ENCODE measurements at places on chromosomes 13 and 19.

DNA sequence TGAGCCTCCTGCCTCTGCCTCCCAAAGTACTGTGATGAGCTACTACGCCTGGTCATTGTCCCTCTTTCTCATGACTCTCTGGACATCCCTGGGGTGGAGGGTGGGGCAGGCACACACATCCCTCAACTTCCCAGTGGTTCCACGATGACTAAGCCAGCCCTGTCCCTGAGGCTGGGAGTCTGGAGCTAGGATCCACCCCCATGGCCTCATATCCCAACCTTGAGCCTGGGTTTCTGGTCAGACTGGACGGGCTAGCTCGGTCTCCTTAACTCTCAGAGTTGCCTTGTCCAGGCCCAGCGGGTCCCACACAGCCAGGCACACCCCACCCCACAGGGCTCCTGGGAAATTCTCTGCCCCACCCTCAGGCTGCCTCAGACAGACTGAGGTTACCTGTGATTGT, 19.6 kb downstream of the IER2 start:
- DNase-seq, result no peak
- no peaks in the 10 kb centered on the region for H3K27me3 ChIP-seq
- H3K4me1 ChIP-seq, result peaks cover 81% of the 10 kb centered on the region
- no peak overlapping the region for H3K4me3 ChIP-seq
- H3K36me3 ChIP-seq, result no peaks in the 10 kb centered on the region

DNA sequence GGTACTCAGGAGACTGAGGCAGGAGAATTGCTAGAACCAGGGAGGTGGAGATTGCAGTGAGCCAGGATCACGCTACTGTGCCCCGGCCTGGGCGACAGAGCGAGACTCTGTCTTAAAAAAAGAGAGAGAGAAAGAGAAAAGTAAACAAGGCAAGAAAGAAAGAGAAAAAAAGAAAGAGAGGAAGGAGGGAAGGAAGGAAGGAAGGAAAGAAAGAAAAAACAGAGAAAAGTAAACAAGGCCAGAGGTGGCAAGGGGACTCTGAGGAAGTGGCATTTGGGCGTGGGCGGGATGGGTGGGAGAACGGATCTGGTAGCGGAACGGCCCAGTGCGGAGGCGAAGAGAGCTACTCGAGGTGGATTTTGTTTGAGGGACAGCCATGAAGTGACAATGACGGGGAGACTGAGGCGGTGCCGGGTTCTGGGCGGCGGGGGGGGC, 7.5 kb upstream of the ARRDC2 start:
- peaks cover 22% of the 10 kb centered on the region for H3K4me1 ChIP-seq
- no peaks in the 10 kb centered on the region for H3K27me3 ChIP-seq
- H3K36me3 ChIP-seq, result peaks cover 5% of the 10 kb centered on the region
- H3K4me3 ChIP-seq, result peak overlapping the region; percentile 85

DNA sequence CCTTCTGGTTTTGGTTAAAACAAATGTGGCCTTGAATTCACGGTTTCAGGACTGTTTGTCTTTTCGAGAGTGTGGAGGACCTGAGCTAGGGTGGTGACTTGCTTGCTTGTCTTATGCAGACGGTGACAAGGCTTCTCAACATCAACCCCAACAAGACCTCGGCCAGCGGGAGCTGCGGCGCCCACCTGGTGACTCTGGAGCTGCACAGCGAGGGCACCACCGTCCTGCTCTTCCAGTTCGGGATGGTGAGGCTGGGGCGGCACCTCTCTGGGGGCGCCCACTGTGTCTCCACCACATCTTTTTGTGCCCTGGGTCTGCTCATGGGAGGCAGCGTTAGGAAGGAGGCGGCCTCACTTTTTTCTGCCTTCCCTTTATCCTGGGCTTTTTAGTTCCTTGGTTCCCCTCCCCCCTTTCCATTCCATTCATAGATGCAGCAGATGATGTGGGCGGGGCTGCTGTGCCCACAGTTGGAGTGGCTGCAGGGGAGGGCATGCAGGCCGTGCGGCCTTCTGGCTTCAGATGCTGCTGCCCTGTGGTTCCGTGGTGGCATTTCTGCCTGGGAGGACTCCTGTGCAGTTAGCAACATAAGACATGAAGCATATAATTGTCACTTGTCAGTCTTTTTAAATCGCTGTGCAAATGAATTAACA, 23.3 kb downstream of the LAMP1 start:
- no peaks in the 10 kb centered on the region for H3K4me1 ChIP-seq
- no peak for DNase-seq
- H3K27me3 ChIP-seq, result no peaks in the 10 kb centered on the region
- no peak overlapping the region for H3K27ac ChIP-seq
- peaks cover 59% of the 10 kb centered on the region for H3K36me3 ChIP-seq
- no peak overlapping the region for H3K4me3 ChIP-seq

- no peaks in the 10 kb centered on the region for H3K4me1 ChIP-seq
- H3K27ac ChIP-seq, result no peak overlapping the region
- H3K27me3 ChIP-seq, result no peaks in the 10 kb centered on the region
- peaks cover 13% of the 10 kb centered on the region for H3K36me3 ChIP-seq
Measured at GRCh38 chr13:30753030-30753616, 17.8 kb downstream of the ALOX5AP start.

DNA sequence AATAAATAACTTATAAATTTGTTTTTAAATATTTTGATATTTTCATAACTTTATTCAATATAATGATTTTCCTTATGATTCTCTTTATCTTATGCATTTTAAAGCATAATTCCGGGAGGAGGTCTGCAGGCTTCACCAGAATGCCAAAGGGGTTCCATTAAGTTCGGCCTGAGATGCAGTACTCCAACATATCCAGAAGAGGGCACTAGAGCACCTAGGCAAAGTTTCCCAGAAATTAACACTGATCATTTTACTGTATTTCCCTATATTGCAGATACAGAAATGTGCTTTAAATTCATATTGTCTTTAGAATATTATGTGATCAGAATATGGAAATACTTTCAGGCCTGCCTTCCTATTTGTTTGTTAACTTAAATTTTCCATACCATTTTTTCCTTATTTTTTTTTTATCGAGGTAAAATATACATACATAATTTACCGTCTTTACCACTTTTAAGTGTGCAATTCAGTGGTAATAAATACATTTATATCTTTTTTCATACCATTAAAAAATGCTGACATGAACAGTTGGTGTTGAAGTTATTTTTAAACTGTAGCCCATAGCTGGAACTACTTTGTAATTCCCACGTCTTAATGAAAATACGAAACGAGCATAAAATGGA, 58.9 kb upstream of the TM9SF2 start:
- H3K4me3 ChIP-seq, result no peak overlapping the region
- peaks cover 14% of the 10 kb centered on the region for H3K4me1 ChIP-seq
- peak; percentile 76 for DNase-seq
- no peaks in the 10 kb centered on the region for H3K36me3 ChIP-seq

DNA sequence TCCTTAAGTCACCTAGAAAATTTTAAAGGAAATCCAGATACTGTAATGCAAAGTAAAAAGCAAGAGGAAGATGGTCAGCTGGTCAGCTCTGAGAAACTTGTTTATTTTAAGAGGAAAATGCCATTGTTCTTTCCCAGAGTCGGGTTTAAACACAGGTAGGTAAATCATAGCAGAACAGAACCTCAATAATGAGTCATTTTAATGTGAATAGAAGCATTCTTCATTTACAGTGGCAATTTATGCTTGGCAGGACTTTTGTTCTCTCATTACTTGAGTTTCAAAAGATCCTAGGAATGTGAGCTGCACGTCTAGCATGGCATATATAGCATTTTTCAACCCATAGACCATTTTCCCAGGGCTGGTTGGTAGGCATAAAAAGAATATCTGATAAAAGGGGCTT, 132.3 kb downstream of the LIG4 start:
- no peak for DNase-seq
- H3K27me3 ChIP-seq, result no peaks in the 10 kb centered on the region
- H3K4me3 ChIP-seq, result no peak overlapping the region
- no peaks in the 10 kb centered on the region for H3K36me3 ChIP-seq
